Kasumi-1 (cell line): ENCODE measurements at places on chromosomes 16 and 17.

- DNase-seq = no peak
These were observed 22.5 kb downstream of the METRNL start for GRCh38 chr17:83101805-83102480.

- DNase-seq = no peak
These were observed 615 bp downstream of the NHERF2 start for GRCh38 chr16:2027024-2028010.

- DNase-seq = no peak
These were observed 31.2 kb upstream of the ENPP7 start for GRCh38 chr17:79699386-79700036.

DNA sequence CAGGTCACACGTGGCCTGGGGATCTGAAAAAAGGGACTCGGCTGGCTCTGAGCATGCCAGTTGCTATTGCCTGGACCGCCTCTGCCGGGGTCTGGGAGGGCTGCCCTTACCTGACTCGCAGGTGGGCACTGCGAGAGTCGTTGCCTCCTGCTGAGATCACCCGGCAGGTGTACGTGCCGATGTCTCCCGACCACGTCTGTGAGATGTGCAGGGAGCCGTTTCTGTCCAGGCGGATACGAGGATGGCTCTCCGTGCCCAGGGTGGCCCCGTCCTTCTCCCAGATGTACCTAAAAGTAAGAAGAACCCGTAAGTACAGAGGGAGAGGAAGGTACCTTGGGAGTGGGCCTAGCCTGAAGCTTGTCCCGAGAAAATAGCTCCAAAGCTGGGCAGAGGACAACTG lies 112.0 kb upstream of the CDC42EP4 start:
- DNase-seq = no peak

GRCh38 chr17:72719578-72720493 lies 372.7 kb downstream of the SLC39A11 start:
- DNase-seq = peak; percentile 95

GRCh38 chr16:20833086-20833485 lies 26.8 kb downstream of the REXO5 start:
- DNase-seq = no peak

DNA sequence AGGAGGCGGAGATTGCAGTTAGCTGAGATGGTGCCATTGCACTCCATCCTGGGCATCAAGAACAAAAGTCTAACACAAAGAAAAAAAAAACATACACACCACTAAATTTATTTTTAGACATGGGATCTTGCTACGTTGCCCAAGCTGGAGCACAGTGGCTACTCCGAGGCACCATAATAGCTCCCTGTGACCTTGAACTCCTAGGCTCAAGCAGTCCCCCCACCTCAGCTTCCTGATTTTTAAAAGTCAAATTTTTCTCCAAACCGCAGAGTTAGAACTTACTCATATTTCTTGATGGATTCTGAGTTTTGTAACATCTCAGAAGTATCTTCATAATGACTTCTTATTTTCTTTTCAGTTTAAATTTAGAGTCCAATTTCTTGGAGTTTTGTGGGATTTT lies 3.4 kb downstream of the CMTM4 start:
- DNase-seq = no peak

DNA sequence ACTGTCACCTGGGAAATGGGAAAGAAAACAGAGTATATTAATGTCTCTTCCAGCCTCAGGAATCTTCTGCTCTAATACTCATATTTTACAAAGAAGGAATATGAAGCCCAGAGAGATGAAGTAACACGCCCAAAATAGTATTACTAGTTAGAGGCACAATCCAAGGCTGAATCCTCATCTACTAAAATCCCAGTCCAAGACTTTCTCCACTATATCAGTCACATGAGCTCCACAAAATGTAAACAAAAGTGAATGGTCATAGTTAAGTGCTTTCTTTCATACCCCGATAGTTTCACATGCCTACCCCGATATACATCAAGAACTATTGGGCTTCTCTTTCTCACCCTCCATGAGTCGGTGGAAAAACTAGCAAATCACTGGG lies 965 bp downstream of the INTS2 start:
- no peak for DNase-seq

DNA sequence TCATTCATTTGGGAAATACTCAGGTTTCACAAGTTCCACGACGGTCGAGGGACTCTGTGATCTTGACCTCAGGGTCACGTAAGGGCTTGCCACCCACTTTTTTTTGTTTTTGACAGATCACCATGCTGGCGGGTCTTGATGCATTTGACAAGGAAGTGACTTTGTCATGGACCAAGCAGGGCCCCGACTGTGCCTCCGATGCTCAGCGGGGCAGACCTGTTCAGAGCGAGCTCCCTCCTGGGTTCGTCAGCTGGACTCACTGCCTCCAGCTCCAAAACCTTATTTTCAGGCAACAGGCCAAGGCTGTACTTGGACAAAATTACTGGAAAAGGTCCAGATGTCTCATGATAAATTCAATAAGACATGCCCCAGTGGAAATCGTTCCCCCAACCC lies 9.0 kb upstream of the CLEC18A start:
- no peak for DNase-seq

GRCh38 chr16:30561089-30561816 lies 3.1 kb upstream of the ZNF764 start:
- no peak for DNase-seq

GRCh38 chr17:82828875-82829487 lies 10.8 kb downstream of the ZNF750 start:
- DNase-seq = no peak

DNA sequence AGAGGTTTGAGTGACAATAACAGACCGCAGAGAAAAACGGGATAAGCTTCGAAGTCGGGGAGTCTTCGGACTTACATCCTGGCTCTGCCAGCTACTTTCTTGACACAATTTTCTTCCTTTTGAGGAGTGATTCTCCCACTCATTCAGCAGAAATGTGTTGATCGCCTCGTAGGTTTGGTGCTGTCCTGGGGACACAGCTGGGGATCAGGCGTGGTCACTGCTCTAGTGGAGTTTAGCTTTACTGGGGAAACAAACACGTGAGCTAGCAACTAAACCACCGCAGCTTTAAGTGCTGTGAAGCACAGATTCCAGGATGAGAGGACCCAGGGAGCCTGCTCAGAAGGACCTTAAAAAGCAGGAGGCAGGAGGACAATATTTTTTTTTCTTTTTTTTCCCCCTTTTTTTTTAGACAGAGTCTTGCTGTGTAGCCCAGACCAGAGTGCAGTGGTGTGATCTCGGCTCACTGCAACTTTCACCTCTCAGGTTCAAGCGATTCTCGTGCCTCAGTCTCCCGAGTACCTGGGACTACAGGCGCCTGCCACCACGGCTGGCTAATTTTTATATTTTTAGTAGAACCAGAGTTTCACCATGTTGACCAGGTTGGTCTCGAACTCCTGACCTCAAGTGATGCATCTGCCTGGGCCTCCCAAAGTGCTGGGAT lies 858 bp downstream of the NUBP1 start:
- DNase-seq = peak; percentile 17

GRCh38 chr17:4010754-4011153 lies 46.5 kb upstream of the ATP2A3 start:
- no peak for DNase-seq

- no peak for DNase-seq
These were observed 44.4 kb downstream of the YPEL2 start for GRCh38 chr17:59375857-59376256.

DNA sequence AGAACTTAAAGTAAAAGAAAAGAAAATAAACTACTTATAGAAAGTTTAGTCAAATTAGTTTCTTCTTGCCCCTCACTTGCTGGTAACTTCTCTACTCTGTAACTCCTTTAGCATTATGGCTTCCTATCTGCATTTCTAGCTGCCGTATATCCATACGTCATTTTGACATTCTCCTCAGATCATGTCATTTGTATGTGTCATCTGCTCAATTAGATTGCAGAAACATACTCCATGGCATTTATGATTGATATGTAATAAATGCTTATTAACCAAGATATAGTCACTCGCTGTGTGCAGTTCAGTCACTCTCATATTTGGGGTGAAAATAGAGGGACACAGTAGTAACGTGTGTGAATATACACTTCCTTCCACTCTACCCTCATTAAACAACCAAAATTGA lies 103.4 kb downstream of the ZNF18 start:
- no peak for DNase-seq

DNA sequence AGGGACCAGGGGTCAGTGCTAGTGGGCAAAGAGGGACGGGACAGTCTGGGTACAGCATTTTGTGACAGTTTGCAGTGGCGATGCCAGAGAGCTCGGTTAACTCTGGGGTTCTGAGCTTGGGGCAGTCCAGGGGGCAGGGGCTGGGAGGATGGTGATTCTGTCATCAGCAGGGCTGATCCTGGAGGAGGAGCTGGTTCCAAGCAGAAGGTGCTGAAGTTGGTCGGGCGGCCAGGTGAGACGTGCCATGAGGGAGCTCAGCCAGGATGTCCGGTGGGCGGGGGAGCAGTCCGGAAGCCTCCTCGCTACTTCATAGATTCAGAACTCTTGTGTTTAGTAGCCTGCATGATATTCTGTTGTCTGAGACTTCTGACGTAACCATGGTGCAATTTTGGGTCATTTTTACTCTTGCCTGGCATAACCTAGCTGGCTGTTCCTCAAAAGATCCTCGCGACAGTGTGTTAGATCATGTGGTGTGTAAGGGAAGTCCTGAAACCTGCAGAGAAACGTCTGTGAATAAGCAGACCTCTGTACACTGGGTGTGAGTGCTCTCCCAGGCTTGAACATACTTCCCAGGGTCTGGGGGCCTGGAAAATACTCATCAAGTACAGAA lies 122.0 kb downstream of the CLEC16A start:
- DNase-seq = peak; percentile 2

DNA sequence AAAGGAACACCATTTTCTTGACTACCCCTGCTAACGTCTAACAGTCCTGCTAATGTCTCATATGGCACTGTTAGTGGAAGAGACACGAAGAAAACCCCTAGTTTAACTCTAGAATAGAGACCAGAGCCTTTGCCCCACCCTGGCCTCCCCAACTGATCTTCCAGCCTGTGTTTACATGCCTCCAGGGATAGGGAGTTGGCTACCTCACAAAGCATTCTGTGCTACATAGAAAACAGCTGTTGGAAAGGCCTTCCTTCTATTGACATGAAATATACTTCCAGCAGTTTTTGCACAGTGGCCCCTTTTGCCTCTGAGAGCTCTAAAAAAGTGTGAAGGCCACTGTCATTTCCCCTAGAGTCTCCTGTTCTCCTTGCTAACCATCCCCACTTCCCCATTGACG lies 73.1 kb downstream of the ASIC2 start:
- no peak for DNase-seq

- DNase-seq = no peak
These were observed 3.7 kb upstream of the TMUB2 start for GRCh38 chr17:44183024-44183423.

DNA sequence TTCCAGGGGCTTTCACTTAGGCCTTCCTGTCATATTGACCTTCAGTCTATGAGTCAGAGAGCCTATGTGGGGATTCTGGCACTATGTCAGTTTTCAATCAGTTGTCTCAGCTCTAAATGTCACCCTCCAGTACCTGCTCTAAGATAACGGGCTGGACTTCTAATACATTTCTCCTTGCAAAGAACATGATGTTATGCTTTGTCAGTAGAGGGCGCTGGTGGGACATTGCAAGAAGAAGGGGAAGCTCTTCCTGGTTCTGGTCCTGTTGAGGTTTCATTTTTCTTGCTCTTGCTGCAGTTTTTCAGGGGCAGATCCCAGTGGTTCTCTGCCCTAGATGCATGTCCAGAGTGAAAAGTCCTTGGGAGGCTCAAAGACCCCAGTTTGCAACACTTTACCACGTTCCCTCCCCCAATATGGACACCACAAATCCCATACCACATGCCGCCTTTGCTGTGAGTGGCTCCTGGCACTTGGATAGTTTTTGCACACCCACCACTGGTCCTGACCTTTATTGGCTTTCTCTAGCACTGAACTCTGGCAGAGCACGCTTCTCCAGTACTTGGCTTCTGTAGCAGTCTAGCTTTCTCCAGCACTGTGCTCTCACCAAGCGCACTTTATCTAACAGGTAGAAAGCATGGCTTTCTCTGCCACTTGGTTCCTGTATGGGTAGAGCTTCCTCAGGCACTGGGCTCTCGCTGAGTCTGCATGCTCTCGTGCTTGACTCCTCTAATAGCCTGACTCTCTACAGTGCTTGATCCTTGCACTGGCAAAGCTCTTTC lies 49.0 kb downstream of the BCL7C start:
- DNase-seq = peak; percentile 77

- DNase-seq = no peak
These were observed 39.6 kb upstream of the ADGRG1 start for GRCh38 chr16:57588831-57589230.

DNA sequence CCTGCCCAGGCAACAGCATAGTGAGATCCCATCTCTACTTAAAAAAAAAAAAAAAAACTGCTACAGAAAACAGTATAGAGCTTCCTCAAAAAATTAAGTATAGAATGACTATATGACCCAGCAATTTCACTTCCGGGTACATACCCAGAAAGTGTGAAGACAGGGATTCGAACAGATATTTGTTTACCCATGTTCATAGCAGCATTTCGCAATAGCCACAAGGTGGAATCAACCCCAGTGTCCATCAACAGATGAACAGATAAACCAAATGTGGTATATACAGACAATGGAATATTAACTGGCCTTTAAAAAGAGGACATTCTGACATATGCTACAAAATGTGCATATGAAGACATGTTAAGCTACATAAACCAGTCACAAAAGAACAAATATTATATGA lies 95.5 kb downstream of the CHD9NB start:
- no peak for DNase-seq

DNA sequence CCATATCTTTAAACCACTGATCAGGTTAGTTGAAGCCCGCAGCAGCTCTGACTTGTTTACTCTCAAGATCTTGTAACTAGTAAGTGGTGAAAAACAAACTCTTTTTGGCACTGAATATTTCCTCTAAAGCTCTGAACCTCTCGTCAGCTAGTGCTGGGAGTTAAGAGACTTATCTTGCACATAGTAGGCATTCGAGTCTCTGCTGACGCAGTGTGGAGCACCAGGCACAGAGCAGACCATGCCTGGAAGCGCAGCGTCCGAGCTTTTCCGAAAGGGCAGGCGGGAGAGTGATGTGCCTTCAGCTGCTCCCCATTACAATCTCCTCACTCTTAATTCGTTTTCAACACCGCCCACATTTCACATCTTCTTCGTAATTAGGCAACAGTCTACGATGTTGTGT lies 63.0 kb downstream of the SMG6 start:
- DNase-seq = no peak

- DNase-seq = no peak
These were observed 99.4 kb downstream of the SALL1 start for GRCh38 chr16:51051671-51052070.

- DNase-seq = no peak
These were observed 4.9 kb downstream of the NR1D1 start for GRCh38 chr17:40095351-40095943.

DNA sequence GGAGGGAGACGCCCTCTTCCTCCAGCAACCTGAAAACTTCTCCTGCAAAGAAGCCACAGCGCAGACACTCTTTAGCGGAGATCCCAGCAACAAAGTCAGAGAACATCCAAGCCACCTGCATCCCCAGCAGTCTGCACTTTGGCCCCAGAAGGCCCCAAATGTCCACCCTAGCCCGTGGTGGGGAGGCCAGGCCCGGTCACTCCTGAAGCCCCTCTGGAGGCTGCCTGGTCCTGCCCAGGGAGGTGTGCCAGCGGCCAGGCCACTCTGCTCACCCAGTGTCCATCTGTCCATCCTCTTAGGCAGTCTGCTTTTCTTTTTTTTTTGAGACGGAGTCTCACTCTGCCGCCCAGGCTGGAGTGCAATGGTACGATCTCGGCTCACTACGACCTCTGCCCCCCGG lies 5.4 kb downstream of the HAGHL start:
- no peak for DNase-seq

- DNase-seq = no peak
These were observed 1.9 kb downstream of the CALB2 start for GRCh38 chr16:71360378-71360777.

- no peak for DNase-seq
These were observed 1.5 kb upstream of the PSMD3 start for GRCh38 chr17:39979016-39979670.

GRCh38 chr16:28063591-28064061 lies at the start of gene GSG1L:
Gene GSG1L, minus strand, starts transcription at chr16:28063714. Its CDS starts 290 bp downstream, at chr16:28063424.
- no peak for DNase-seq
